ENCODE measurements at places on chromosomes 1 and 21.

DNA sequence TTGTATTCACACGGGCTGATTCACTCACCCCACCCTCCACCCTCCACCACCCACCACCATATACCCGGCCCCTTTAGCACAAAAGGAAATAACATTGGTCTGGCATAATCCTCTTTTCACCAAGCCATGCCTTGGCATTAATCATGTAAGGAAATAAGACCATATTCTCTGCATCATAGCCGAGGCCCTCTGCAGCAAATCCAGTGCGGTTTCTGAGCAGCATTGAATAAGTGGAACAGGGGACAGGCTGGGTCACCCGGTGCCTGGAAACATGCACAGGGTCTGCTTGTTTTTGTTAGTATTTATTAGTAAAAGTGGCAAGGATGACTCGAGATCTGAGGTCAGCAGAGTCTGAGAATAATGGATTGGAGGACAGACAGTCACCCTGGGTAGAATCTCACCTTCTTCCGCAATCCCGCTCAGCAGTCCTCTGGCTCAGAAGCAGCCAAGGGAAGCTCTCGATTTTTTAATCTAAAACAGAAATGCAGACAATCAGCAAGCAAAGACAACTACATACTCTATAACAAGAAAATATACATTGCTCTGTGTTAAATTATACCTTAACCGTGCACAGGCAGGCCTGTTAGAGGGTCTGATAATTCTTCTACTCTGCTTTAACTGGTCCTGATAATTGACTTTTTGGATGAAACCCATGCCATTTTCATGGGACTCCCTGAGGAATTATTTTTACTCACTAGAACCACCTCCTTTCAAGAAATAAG, 52.4 kb upstream of the CDC42BPA start:
- DNase-seq = no peak

GRCh38 chr21:45132841-45133573, 58.6 kb downstream of the ADARB1 start:
- DNase-seq = no peak

DNA sequence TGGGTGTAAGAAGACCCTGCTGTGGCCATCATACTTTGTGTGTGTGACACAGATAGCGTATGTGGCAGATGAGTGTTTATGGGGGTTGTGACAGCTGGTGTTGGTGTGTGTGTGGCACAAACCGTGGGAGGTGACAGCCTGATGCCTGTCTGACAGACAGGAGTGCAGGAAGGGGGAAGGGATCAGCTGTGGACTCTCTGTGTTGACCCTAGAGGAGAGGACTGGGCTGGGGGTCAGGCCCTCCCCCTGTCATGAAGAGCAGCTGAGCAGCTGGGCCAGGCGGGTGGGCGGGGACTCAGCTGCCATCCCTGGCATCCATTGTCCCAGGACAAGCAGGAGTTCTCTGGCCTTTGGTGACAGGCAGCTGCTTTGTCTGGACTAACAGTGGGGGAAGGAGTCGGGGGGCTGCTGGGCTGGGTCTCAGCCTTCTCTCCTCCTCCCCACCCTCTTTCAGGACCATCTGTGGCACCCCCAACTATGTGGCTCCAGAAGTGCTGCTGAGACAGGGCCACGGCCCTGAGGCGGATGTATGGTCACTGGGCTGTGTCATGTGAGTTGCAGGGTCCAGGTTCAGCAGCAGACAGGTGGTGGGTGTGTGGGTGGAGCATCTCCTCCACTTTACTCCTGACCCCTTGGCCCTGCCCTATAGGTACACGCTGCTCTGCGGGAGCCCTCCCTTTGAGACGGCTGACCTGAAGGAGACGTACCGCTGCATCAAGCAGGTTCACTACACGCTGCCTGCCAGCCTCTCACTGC, 2.3 kb downstream of the PLK3 start:
- DNase-seq = peak; percentile 44

DNA sequence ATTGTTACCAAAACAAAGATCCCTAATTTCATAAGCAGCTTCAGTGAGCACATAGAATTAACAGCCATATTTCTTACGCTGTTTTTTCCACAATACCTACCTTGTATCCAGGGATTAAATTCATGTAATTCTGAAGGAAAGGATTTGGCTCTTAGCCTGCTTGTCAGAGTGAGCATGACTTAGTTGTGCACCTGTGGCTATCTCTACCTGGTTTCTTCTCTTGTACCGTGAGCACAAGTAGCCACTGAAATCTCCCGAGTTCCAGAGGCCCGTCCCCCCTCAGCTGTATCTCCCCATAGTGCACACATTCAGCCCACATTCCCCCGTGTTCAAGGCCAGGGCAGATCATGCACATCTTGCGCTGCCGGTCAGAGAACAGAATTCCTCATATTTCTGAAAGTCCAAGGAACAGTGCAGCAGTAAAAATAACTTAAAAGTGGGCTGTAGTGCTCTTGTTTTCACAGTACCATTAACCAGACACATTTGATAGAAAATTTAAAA, 2.3 kb downstream of the TENT5C start:
- no peak for DNase-seq

GRCh38 chr1:60225486-60225885, 151.9 kb upstream of the C1orf87 start:
- DNase-seq = no peak

- DNase-seq = no peak
These were observed 2.3 kb downstream of the TTC13 start for GRCh38 chr1:230976360-230976759.

DNA sequence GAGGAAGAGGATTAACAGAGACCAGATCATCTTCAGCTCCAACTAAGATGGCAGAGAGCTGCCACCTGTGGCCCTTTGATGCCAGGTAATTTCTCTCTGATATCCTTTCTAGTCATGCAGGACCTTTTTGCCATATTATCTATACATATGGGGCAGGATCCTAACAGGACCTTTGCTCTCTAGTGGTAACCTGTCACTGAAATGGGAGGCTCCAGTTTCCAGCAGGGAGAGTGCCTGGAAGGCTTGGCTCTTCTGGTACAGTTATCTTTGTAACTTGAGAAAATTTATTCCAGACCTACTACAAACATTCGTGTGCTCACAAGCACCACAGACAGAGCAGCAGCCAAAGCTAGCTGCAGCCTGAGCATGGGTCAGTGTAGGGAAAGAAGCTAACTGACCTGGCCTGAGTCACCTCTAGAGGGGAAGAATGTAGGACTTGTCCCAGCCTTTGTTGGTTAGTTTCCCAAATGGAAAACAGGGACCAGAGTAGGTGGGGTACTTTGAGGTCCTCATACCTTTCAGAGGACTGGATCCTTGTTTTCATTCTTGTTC, 86.5 kb upstream of the MACF1 start:
- no peak for DNase-seq

DNA sequence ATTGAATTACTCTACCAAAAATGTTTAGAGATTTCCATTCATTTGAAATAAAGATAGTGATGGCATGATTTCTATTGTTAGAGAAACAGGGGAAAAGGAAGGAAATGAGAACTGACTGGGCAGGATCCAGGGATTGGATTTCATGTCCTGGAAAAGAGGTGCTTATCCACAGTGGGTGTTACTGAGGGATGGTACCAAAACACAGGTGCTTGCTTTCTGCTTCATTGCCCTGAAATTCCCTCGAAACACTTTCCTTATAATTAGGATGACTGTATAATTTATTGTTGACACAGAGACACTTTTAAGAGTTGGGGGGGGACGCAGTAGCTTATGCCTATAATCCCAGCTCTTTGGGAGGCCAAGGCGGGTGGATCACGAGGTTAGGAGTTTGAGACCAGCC, 185.0 kb upstream of the KCNK2 start:
- no peak for DNase-seq

- DNase-seq = no peak
These were observed 32.3 kb downstream of the HHAT start for GRCh38 chr1:210360852-210361477.

GRCh38 chr1:96979304-96980268, 258.0 kb downstream of the PTBP2 start:
- no peak for DNase-seq

DNA sequence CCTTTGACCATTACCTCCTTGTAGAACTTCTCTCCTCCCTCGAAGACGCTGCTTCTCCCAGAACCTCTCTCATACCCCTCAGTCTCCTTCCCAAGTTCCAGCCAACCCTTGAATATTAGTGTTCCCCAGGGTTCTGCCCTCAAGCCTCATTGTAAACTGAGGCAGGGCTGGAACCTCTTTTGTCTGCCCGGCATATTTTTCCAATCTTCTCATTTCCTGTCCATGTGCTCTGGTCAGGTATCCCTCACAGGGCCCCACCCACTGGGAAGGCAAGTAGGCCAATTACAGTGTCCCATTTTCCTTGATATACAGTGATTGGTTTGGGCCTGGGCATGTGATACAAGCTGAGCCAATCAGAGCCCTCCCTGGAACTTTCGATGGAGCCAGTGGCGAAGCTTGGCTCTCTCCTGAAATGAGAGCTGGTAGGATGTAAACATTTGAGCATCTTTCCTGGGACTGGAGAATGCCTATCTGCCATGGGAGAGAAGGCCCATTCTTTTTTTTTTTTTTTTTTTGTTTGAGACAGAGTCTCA, 57.1 kb upstream of the ID3 start:
- no peak for DNase-seq

- DNase-seq = no peak
These were observed 40.3 kb upstream of the SPOCD1 start for GRCh38 chr1:31856140-31856539.
